ENCODE measurements at places on chromosomes 5 and 9.

GRCh38 chr9:132125944-132126679 is 35.7 kb upstream of the NTNG2 start:
- no peak for DNase-seq

GRCh38 chr9:24828687-24829086 is 283.0 kb upstream of the IZUMO3 start:
- no peak for DNase-seq

- DNase-seq, result no peak
Measured at GRCh38 chr9:118701985-118702384, 667.2 kb downstream of the BRINP1 start.

DNA sequence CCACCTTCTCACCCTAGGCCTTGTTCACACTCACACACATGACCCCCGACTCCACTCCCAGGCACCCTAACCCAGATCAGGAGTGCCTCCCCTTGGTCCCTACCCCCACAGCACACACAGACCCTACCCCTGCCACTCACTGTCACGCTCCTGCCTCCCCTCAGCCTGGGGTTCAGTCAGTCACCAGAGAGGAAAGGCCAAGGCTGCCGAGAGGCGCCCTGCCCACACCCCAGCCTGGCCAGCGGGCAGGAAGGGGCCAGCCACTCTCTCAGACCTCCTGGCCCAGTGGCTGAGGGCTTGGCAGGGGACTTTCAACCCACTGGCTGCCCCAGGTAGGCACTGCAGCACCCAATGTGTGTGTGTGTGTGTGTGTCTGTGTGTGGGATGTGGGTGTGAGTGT is 122.4 kb upstream of the MVB12B start:
- DNase-seq, result no peak

GRCh38 chr5:100430268-100431195 is 104.6 kb upstream of the FAM174A start:
- DNase-seq, result no peak
